NCI-H2227 treated with DMSO at 0.1 percent for 48 hours (cell line): ENCODE measurements at places on chromosomes 6 and 20.

- DNase-seq = no peak
These were observed 136.4 kb upstream of the KCNG1 start for GRCh38 chr20:51159303-51159702.

- DNase-seq = no peak
These were observed 56.4 kb downstream of the UQCC1 start for GRCh38 chr20:35355372-35355771.

DNA sequence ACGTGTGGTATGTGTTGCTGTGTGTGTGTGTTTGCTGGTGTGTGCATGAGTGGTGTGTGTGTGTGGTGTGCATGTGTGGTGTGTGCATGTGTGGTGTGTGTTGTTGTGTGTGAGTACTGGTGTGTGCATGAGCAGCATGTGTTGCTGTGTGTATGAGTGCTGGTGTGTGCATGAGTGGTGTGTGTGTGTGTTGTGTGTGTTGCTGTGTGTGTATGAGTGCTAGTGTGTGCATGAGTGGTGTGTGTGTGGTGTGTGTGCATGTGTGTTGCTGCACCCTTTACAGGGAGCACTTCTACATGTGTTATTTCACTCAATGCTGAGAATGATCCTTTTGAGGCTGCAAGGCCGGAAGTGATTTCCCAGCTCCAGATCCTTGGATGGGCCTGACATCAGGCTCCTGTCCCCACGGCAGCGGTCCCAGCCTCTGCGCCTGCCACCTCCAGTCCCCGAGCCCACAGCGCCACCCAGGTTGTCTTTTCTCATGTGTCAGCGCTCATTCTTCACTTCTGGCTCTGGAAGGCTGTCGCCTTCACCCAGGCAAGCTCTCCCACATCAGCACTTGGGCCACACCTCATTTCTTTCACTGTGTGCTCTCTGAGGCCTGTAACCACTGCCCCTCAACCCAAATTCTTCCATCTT, 2.6 kb downstream of the NPEPL1 start:
- DNase-seq = no peak

GRCh38 chr20:57586370-57586793, 25.5 kb downstream of the PCK1 start:
- no peak for DNase-seq

DNA sequence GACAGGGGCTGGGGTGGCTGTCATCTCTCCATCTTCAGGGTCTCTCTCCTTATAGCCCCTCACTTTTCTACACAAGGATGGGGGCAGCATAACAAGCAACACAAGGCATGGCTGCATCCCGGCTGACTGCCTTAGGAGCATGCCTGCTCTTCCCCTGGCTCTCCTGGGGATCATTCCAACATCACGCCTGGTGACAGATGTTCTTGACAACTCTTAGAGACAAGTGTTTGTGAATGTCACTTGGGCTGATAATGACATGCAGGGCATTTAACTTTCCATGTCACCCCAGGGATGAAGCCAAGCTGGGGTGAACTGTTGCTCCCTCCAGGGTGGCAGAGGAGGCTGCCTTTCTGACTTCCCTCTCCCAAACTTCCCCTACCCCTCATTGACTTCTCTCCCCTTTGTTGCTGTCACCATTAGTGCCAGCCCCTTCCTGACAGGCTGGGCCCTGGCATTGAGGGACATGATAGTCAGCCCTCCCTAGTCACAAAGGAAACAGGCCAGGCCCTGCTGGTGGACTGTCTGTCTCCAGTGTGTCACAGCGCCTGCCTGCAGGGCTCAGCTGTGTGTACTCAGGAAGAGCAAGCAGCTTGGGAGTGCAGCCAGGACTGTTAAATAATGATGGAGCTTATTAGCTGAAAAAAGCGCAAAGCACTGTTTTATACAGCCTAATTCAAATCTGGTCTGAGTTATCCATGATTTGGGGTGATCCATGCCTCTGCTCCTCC, 161.8 kb downstream of the LRFN2 start:
- DNase-seq = no peak

GRCh38 chr6:117711369-117711768, 36.1 kb downstream of the NUS1 start:
- no peak for DNase-seq

DNA sequence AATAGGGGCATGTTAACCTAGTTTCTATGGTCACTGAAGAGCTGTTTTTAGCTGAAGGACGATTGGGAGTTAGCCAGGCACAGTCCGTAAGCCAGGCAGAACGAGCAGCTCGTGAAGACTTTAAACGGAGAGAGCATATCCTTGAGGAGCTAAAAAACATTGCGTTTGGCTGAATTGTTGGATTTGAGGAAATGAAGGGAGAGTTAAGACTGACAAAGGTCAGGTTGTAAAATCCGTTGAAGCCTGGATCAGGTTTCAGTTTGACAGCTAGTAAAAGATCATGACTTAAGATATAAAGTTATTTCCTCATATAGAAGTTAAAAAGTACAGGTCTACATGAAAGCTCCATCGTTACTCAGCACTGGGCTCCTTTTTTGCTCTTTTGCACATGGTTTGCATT, 2.8 kb downstream of the DBNDD2 start:
- DNase-seq = no peak

- no peak for DNase-seq
These were observed 192.2 kb downstream of the TBC1D32 start for GRCh38 chr6:121142093-121142492.

- DNase-seq = no peak
These were observed 865 bp downstream of the STK38 start for GRCh38 chr6:36546308-36546919.

DNA sequence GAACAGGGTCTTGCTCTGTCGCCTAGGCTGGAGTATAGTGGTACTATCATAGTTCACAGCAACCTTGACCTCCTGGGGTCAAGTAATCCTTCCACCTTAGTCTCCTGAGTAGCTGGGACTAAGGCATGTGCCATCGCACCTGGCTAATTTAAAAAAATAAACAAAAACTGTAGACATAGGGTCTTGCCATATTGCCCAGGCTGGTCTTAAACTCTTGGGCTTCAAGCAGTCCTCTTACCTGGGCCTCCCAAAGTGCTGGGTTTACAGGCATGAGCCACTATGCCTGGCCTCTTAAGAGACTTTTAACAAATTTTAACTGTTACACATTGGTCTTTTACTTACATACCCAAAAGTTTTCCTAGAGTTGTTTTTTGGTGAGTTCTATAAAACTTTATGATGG, 12.4 kb downstream of the CD2AP start:
- DNase-seq = no peak

DNA sequence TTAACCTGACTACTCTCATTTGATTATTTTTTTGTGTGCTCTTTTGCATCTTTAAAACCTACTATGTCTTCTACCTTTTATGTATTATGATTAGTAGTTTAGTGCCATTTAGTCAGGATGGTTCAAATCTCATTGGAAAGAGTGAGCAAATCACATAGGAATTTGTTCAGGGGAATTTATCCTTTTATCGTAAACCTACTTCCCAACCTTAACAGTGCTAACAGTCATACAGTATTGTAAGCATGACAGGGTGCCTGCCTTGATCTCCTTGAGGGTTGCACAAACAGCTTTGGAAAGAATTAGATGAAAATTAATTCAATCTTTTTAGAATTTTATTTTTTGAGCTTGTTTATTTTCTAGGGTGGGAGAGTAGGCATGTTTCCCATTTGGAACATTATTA, 18.3 kb downstream of the RNF8 start:
- no peak for DNase-seq

DNA sequence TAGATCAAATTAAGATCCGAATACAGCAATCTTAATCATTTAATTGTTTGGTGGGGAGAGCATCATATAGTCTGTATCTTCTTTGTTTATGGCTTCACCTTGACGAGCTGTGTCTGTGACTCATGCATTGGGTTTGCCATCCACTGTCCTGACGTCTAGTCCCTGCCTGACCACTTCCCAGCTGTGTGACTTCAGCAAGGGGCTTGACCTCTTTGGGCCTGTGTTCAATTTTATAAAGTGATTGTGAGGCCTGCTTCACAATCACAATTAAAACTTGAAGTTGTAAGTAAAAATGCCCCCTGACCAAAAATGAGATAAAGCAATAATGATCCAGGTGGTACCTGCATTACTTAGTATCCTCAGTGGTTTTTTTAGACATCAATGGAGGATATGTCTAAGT, 209.2 kb downstream of the ZNF217 start:
- no peak for DNase-seq

- no peak for DNase-seq
These were observed 8.8 kb upstream of the MYT1 start for GRCh38 chr20:64155258-64156135.

DNA sequence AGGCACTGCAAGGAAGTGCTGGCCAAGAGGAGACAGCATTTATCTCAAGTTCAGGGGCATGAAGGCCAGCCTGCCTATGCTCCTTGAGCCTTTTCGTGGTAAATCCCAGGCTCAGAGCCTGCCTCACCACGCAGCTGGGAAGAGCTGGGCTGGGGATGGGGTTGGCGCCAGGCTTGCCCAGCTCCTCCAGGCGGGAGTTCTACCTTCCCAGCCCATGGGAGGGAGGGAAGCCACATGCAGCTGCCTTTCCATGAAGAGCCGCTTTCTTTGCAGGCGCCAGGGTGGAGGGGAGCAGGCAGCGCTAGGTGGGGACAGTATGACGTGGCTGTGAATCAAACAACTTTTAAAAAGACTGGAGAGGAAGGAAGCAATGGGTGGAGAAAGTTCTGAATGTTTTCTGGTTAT, 19.5 kb upstream of the SIRT5 start:
- DNase-seq = peak; percentile 60

DNA sequence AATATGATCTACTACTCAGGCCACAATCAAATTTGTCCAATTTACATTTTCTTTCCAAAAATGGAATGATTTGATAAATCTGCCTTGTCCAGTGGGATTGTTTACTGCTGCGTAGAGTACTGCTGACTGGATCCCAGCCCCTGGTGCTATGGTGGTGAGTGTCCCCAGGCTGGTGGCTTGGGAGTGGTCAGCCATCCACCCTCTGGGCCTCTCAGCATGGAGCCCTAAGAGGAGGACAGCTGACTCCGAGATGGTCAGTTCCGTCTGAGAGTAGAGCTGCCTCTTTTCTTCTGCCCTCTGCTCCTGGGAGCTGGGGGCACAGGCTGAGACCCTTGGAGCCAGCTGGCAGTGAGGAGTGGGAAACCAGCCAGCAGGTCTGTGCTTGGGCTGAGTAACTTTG, 22.7 kb downstream of the PRDM13 start:
- DNase-seq = no peak

- DNase-seq = no peak
These were observed 156.4 kb upstream of the COL21A1 start for GRCh38 chr6:56403745-56404144.

DNA sequence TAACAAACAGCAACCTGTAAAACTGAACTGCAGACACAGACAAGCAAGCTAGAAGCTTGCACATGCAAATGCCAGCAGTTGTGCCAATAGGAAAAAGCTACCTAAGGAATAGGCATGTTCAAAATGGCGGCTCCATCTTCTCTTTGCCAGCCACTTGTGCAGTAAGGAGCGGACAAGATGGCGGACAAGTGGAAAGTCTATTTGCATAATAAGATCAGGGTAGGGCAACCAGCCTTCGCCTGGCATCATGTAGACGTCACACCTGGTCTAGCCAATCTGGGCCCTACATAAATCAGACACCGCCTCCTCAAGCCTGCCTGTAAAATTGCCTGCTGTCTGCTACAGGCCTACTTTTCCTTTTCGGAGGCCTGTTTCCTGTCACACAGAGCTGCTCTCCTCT, 18.0 kb downstream of the C6orf52 start:
- no peak for DNase-seq

GRCh38 chr6:41519305-41519744, 26.9 kb upstream of the FOXP4 start:
- no peak for DNase-seq

DNA sequence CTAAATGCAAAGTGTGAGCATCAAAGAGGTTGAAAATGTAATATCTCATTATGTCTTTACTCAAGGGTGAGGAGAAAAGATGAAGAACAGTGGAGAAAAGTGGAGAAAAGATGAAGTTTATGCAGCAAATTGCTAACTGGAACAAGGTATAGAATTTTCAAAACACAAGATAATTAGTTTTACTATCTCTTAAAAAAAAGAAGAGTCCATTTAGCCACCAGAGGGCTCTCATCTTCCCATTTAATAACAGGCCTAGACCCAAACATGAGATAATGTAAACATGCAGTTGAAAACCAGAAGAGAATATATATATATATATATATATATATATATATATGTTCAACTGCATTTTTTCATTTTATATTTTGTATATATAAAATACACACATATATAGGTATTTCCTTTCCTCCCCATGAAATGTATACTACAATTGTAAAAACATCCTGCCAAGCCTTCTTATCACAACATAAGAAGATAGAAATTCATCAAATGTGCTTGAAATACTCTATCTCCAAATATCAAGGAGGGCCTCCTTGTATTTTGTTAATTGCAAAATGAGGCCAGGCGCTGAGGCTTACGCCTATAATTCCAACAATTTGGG, 78.4 kb downstream of the ADTRP start:
- DNase-seq = peak; percentile 41

- DNase-seq = no peak
These were observed 67.3 kb downstream of the LY86 start for GRCh38 chr6:6655805-6656251.

GRCh38 chr6:37141281-37142049, 28.5 kb upstream of the PIM1 start:
- DNase-seq = peak; percentile 25

- no peak for DNase-seq
These were observed 125.3 kb upstream of the NOX3 start for GRCh38 chr6:155580904-155581303.

DNA sequence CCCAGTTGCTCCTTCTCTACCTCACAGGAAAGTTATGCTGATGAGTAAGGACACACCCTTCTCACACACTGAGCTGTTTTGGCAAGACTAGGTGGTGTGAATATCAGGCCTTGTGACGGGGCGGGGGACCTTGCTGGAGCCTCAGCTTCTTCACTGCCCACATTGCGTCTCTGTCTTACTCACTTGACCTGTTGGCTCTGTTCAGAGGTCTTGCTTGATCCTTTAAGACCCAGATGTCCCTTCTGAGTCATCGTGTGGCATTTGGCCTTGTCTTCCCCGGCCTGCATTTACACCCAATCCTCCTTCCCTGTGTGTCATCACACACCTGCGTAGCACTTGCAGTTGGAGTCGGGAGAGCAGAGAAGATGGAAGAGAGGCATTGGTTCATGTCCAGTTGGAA, 8.3 kb upstream of the PRND start:
- DNase-seq = no peak

- DNase-seq = no peak
These were observed 99.0 kb upstream of the AKAP12 start for GRCh38 chr6:151140767-151141166.

DNA sequence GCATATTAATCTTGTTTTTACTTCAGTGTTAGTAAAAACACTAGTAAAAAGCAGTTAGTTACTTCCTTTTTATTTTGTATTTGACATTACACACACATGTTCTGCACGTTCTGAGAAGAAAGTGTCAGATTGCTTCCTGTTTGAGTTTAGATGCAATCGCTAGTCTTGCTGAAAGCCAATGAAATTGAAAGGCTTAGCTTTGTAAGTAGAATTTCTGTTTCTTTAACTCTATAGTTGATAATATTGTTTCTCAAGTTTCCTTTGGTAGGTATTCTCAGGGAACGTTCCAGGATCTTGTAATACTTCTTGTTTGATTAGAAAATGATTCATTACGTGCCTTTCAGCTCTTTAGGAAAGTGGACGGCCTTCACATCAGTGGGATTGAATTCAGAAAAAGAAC, 55.0 kb downstream of the CDKAL1 start:
- DNase-seq = no peak
